ENCODE measurements at places on chromosomes 1 and 21.
A peak's percentile ranks its signal among the peaks of the same experiment; 100 is the strongest.

DNA sequence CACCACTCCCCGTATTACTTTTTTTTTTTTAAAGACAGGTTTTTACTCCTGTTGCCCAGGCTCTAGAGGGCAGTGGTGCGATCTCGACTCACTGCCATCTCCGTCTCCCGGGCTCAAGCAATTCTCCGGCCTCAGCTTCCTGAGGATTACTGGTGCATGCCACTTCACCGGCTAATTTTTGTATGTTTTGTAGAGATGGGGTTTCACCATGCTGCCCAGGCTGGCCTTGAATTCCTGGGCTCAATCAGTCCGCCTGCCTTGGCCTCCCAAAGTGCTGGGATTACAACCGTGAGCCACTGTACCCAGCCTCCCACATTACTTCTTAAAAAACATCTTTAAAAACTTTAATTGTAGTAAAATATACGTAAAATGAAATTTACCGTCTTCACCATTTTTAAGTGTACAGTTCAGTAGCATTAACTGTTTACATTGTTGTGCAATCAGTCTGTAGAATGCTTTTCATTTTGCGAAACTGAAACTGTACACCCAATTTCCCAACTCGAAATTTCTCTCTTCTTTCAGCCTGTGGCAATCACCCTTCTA, 77.0 kb downstream of the ZMYM4 start:
- DNase-seq: no peak

DNA sequence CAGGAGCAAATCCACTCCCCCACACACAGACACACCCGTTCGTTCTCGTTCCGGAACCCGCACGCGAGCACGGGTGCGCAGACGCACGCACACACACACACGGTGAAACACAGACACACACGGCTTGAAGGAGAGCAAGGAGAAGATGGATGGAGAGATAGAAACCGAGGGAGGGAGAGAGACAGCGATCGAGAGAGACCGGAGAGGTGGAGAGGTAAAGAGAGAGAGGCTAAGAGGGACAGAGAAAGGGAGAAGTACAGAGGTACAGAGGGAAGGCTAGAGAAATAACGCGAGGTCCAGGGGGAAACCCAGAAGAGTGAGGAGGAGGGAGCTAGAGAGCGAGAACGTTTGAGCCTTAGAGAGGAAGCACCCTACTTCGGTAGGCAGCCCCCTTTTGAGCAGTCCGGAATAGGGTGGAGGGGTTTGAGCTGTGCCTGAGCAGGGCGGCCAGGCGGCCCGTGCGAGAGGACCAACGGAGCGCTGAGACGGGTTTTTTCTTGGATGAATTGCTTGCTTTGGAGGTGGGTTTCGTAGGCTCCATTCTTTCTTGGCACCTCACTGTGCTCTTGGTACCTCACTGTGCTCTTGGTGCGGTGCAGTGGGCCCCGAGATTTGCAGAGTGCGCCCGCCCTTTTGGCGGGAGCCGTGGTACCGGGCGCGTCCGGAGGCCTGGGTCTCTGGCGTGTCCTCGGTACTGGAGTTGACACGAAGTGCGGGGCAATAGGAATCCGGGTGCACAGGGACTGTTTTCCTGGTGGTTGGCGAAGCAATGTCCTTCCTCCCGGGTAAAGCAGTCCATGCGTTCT, 88.4 kb upstream of the RHOU start:
- DNase-seq: peak; percentile 33

DNA sequence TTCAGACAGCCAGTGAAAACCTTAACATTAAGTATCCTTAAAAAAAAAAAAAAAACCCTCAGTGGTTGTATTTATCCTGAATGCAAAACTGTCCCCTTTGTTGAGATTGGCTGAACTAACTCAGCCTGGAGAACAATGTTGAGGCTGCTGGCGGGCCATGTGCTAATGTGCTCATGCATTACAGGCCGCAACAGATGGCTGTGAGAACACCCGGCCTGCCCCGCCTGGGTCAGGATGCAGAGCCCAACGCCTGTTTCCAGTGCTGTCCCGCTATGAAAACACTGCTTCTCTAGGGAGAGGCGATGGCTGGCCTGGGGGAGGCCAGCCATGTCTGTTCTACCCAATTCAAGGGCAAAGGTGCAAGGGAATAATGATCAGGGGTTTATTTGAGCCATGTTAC, 13.8 kb downstream of the OLIG2 start:
- peak; percentile 82 for DNase-seq

GRCh38 chr21:35563885-35564451, 496.4 kb downstream of the SETD4 start:
- DNase-seq: peak; percentile 58

DNA sequence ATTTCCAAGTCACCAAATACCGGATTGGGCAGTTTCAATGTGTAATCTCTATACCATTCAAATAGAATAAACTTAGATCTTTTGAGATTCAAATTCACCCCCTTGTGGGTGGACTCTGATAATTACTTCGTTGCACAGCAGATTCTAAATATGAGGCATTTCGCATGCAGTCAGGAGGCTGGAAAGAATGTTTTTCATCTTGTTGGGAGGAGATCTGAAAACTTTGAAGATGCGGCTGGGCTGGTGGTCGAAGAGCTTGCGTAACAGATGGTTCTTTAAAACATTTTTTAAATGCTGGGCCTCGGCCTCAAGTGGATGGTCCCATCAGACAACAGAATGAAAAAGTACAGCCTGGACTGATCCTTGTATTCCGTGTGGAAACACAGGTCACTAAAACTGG, 10.4 kb downstream of the NR5A2 start:
- no peak for DNase-seq

DNA sequence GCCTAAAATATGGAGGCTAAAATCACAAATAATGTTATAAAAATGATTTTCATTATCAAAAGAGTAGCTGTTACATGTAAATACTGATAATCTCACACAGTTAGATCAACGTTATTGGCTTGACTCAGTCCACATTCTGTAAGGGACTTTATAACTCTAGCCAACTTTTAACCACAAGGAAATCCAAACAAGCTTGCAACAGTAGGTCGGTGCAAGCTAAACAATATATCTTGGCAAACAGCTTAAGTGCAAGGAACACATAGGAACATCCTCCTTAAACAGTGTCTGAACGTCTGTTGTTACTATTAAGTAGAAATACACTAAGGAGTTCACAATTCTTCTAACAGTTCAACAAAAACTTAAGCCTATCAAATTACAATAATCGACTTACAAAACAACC, 126.7 kb downstream of the EIF4G3 start:
- DNase-seq: no peak

DNA sequence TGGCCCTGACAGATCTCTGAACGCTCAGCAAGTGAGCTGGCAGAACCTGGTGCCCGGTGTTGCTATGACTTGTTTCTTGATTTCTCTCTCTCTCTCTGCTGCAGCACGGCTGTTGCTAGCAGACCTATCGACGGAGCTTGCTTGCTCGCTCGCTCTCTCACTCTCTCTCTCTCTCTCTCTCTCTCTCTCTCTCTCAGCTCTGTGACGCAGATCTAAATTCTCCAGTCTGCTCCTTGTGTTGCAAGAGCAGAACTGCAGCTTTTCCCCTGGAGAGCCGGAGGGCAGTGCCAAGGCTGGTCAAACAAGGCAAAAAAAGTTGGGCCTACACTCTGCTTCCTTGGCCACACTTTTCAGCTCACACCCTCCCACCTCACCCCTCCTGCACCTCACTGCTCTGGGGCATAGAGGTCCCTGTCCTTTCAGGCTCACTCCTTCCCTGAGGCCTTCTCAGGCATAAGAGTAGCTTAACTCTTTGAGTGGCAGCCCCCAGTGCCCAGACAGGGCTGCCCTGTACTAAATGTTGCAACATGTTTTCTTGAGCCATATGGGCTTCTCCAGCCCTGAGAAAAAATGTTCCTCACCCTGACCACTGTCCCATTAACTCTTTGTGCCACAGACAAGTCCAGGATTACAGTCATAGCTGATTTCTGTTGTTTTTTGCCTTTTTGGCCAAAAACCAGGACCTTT, 72.2 kb downstream of the CD46 start:
- DNase-seq: peak; percentile 60
